ENCODE measurements at places on chromosomes 6 and 20.
A peak's percentile ranks its signal among the peaks of the same experiment; 100 is the strongest.

GRCh38 chr6:10343320-10343719 is 71.6 kb downstream of the TFAP2A start:
- no peak for DNase-seq

GRCh38 chr6:24089736-24090135 is 36.3 kb upstream of the NRSN1 start:
- no peak for DNase-seq

DNA sequence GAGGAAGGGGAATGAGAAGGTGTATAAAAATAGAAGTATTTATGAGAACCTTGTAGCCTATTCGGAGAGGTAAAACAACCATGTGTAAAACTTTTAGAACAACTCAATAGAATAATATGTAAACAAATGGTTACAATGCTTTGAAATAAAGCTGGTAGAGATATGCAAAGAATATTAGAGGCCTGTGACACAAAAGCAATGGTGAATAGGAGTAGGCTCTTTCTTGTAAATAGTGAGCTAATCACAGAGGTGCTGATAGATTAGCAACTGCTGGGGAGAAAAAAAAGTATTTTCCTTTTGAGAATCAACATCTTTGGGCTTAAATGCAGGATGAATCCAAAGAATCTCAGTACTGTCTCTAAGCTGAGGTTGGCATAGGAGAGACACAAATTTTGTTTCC is 7.0 kb downstream of the TMEM200A start:
- no peak for DNase-seq

DNA sequence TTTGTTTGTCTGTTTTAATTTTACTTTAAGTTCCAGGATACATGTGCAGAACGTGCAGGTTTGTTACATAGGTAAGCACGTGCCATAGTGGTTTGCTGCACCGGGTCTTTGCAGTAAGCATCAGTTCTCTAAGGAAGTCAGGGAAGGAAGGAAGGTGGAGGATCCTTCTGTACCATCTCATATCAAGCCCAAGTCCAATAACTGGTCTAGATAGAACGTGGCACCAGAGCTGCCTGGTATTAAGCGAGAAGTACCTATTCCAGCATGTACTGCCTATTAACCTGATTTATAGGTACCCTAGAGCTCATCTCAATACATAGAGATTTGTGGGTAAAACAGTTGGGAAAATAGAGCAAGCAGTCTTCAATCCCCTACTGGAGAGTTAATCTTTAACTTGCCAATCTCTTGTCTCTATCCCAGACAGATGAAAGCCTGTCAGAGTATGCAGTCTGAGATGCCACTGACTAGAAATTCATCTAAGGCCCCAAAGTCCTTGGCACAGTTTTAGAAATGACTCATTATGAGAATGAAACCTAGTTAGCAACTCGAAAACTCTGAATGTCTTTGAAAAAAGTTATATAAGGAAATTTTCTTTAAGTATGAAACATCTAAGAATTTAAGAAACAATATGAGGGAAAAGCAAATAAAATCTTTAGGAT is 144.9 kb downstream of the TFAP2A start:
- DNase-seq = no peak

DNA sequence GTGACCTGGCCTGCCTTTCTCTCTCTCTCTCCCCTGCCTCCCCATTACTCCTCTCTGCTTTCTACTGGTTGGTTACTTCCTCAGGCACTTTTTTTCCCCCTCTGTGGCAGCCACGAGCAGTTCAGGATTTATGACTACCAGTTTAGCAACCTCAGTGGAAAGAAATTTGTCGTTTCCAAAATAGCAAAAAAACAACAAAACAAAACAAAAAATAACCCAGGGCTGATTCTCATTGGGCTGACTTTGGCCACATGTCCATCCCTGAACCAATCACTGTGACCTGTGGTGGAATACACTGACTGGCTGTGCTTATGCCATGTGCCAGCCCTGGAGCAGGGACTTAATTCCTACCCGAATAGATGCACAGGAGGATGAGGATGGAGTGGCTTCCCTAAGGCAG is 137.4 kb downstream of the TFAP2C start:
- DNase-seq = no peak

DNA sequence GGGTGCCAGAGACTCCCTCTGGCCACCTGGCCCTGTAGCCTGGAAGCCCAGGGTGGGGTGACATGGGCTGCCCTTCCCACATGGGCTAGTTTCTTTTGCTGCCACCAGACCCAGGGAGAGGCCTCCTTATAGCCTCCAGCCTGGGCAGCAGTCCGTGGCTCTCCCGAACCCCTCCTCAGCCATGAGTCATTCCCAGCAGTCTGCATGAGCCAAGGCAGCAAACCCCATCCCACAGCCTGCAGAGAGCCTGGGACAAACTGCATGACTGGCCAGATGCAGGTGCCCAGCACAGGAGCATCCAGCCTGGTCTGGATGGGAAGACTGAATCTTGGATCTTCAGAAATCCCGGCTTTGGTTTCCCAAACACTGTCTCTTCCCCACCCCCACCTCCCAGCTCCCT is 75.7 kb downstream of the MRPL14 start:
- DNase-seq = no peak

GRCh38 chr6:29466241-29466640 is 9.3 kb downstream of the OR2H1 start:
- DNase-seq = no peak

DNA sequence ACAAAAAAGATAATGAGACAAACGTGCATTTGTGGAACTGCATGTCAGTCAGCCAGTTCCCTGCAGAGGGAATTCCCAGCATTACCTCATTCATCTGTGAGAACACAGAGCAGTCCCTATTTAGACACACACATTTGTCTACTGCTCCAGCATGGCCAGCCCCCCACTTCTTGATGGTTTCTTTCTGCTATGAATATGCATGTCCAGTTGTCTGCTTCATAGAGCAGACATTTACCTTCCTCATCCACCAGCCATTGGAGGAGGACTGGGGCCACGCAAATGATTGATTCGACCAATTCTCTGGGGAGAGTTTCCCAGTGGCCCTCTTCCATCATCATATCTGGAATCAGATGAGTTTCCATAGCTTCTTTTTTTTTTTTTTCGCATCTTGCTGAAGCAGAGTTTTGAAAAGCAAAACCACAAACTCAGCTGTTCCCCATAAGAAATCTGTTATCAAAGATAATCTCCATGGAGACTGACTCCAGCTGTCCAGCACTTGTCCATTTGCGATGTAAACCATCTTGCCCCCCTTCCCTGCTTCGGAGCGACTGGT is 11.8 kb downstream of the ENPP1 start:
- DNase-seq = no peak

GRCh38 chr6:157516319-157517026 is 135.5 kb downstream of the ZDHHC14 start:
- DNase-seq = no peak

- DNase-seq = peak; percentile 56
Measured at GRCh38 chr6:99294786-99295185, 54.7 kb downstream of the FAXC start.

DNA sequence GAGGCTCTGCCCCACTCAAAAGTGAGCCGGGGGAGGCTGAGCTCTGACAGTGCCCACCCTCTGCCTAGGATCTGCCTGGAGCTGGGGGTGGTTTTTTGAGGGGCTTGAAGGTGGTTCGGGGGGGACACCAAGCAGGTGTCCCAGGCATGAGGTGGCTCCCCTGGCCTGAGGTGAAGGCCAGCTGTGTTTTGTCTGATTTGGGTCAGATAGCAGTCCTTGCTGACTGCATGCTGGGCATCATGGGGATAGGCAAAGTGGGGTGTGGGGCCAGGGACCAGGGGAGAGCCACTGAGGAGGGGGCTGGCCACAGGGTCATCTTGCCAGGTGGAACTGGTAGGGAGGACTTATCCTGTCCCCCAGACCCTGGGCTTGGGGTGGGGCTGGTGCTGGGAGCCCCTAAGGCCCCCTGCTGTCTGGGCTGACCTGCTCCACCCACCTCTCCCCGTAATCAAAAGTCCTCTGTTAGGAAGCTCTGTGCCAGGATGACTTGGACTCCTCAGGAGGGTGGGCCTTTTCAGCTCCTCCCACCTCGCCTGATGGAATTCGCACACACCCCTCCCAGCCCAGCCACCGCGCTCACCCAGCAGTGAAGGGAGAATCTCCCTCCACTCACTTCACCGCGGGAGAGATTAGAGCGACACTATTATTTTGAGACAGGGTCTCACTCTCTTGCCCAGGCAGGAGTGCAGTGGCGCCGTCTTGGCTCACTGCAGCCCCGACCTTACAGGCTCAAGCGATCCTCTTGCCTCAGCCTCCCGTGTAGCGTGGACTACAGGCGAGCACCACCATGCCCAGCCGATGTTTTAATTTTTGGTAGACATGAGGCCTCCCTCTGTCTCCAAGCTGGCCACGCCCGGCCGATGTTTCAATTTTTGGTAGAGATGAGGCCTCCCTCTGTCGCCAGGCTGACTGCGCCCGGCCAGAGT is 1.5 kb upstream of the COL9A3 start:
- peak; percentile 16 for DNase-seq

GRCh38 chr6:151121900-151122299 is 117.9 kb upstream of the AKAP12 start:
- DNase-seq = peak; percentile 95

DNA sequence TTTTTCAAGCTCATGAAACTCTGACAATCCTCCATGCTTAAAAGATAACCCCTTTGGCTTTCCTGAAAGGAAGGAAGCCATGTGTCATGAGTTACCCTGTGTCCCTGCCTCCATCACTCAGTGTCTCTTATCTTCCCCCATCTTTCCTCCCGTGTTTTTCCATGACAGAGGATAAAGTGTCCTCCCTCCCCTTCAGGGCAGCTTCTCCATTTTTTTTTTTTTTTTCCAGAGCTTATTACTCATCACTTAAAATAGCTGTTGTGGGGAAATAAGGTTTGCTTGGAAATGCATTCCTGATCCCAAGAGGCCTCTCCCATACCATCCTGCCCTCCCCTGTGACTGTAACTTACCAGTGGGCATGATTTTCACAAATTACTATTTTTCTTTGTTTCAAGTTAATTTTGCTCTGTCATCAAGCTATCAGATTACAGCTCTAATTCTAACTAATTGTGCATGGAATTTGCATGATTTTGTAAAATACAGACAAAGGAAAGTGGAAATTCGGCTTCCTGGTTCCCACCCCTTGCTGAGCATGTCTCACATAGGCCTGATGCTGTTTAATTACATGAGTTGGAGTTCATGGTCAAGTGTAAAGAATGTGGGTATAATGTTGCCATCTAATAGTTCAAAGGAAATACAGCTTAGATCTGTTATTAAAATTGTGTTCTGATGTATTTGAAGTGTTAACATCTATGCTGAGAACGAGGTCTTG is 614.5 kb upstream of the FLRT3 start:
- no peak for DNase-seq

DNA sequence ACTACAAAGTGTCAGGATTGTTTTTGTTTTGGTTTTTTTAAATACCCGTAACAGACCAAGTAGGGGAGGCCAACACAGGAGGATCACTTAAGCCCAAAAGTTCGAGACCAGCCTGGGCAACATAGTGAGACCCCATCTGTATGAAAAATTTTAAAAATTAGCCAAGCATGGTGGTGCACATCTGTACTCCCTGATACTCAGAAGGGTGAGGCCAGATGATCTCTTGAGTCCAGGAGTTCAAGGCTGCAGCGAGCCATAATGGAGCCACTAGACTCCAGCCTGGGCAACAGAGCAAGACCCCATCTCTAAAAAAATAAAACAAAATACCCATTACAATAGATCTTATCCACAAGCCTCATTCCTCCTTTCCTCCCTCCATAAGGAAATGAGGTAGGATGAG is 28.7 kb upstream of the TM9SF4 start:
- no peak for DNase-seq

- no peak for DNase-seq
Measured at GRCh38 chr20:2421247-2421646, 40.5 kb downstream of the TGM6 start.

DNA sequence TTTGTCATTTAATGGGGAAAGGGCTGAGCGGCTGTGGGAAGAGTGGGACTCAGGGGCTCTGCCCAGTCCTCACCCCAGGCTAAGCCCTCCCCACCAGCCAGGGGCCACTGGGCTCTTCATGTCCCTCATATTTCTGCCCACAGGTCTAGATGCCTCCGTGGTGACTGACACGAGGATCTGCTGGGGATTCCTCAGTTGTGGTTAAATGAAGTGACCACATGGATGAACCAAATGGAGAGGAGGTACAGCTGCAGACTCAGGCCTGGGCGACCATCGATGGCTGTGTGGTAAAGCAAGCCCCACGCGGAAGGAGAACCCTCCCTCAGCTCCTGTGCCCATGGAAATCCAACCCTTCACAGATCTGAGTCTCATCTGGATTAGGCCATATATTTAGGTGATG is 29.4 kb downstream of the RAET1L start:
- no peak for DNase-seq

DNA sequence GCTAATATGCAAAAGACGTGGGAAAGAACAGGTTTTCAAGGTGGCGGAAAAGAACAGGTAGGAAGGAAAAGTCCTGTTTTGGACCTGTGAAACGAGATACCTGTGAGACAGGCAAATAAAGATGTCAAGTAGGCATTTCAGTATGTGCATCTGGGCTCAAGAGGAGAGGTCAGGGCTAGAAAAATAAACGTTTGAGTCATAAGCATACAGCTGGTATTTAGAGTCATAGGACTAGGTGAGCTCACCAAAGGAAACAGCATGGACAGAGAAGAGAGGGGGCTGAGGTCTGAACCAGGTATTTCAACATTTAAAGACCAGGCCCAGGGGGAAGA is 14.9 kb downstream of the MTFR2 start:
- no peak for DNase-seq

DNA sequence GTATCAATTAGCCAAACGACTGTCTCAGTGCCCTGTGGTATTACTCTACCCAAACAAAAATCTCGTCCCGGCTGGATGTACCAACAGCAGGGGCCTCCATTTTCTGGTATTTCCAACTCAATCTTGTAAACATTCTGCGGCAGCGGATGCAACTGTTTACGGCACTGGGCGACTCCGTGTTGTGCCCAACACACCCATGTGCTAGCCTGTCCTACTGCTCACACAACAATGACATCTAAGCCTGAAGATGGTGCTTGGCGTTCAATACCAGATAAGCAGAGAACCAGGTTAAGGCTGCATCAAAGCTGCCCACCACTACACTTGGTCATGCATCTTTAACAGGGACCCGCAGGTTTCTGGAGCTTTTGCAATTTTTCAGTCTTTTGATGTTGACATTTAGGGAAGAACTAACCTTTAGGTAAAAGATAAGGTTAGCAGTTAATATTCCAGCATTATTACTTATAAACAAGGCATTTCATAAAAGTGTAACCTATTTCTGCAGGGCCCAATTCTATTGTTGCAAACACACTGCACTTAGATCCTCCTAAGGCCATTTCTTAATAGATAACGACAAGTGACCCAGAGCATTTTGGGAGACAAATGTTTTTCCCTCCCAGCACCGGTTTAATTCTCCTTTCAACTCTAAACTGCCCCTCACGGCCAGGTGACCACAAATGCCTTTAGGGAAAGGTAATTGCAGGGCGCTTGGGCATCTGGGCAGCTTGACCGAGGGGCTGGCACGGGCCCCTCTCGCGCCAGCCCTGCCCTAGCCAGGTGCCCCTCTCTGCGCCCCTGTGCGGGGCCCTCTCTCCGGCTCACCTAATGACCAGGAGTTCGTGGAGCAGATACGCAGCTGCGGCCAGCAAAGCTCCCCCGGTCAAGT is 945 bp downstream of the FAXC start:
- peak; percentile 66 for DNase-seq

GRCh38 chr6:9745476-9745875 is 669.4 kb downstream of the TFAP2A start:
- DNase-seq = no peak

Measured in cerebellar cortex (tissue), 1 donor.